ENCODE measurements at places on chromosomes 4 and X.

DNA sequence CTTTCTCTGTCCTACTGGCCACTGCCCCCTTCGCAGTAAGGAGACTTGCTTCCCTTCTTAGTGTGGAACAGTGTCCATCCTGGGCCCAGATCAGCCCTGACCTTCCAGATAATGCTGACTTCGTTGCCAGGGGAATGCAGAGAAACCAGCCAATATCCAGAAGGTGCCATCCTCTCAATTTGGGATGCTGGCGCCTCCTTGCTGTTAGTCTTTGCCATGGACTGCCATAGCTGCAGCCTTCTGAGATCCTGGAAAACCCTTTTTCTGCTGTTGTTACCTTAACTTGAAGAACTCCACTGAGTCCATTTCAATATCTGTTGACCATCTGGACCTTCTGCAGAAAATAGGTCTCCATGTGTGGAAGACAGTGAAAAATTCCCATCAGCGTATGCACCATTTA, 21.8 kb downstream of the RAI2 start:
- DNase-seq: no peak

GRCh38 chr4:121094297-121094966, 22.1 kb upstream of the NDNF start:
- DNase-seq: no peak

GRCh38 chr4:76388160-76388908, 32.6 kb downstream of the CCDC158 start:
- DNase-seq: no peak

DNA sequence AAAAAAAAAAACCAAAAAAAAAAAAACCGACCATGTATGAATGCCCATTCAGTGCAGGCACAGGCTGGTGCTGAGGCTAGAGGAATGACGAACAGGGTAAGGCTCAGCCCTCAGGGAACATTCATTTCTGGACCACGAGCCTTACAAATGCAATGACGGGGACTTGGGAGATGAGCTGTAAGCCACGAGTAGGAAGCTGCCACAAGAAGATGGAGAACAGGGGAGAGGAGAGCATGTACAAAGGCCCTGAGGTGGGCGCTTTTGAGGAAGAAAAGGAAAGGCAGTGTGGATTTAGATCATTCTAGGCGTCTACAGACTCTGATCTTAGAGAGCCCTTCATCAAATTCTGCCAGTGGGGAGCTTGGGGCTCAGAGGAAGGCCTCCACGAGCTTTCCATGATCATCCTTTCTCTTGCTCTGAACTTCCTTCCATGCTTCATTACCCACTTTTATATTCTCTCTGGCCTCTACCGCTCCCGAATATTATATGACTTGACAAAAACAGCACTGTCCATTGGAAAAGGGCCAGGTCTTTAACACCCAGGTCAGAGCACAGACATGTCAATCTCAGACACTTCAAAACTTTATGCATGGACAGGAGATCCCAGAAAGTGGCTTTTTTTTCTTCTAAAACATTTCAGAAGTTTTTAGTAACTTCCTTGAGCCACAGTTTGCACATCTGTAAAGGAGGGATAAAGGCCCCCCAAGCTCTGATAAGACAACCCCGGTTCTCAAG, 3.3 kb upstream of the ZNF518B start:
- DNase-seq: no peak

DNA sequence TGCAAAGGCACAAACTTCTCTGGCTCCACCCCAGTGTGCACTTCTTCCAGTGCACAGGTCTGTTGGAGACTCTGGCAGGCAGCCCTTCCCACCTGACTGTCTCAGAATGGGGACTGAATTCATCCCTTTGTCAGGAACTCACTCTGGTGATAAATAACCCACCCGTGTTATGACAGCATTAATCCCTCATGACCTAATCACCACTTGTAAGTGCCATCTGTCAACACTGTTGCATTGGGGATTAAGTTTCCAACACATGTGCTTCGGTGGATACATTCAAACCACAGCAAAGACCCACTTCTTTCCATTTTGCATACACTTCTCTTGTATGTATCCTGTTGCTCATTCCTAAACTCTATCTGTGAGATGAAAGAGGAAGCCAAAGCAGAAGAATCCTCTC, 1002.9 kb upstream of the IGFBP7 start:
- DNase-seq: no peak

- DNase-seq: no peak
Observed at GRCh38 chr4:144562019-144562705, 83.8 kb upstream of the HHIP start.

DNA sequence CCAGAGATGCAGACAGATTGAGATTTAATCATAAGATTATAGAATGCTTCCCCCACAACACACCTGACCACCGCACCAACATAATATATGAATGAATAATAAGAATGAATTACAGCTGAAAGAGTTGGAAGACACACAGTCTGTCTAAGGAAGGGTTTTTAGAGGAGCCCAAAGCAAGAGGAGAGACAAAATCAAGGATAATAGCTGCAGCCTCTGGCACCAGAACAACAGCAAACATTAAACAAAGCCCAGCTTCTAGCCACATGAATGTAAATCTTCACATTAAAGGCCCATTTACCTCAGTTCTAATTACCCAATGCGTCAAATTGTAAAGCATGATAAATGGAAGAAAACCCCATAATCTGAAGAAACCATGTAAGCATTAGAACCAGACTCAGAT, 133.9 kb downstream of the SPCS3 start:
- no peak for DNase-seq

GRCh38 chr4:14743601-14744000, 258.7 kb upstream of the CPEB2 start:
- no peak for DNase-seq

DNA sequence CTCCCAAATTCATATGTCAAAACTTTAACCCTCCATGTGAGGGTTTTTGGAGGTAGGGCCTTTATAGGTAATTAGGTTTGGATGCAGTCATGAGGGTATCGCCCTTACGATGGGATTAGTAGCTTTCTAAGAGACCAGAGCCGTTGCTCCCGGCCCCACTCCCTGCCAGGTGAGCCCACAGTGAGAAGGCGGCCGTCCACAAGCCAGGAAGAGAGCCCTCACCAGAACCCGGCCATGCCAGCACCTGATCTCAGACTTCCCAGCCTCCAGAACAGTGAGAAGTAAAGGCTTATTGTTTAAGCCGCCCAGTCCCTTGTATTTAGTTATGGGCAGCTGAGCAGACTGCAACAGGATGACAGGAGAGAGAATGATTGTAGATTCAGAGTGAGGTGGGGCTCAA, 40.8 kb downstream of the DCTD start:
- DNase-seq: no peak

DNA sequence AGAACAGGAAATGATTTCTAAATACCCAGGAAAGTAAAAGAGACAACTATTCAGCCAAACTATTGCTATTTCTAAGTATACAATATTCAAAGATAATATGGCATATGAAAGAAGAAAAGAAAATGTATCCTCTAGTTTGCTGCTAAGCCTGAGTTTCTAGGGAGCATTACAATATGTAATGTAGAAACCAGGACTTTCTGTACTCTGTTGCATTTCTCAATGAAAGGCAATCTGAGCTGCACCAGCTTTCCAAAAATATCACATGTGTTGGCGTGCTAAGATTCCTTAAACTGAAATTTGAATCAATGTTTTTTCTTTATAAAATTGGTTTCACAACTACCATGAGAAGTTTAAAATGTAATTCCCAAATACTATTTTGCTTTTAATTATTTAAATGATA, 129.6 kb downstream of the ANK2 start:
- no peak for DNase-seq

GRCh38 chr4:118790544-118790943, 45.4 kb downstream of the SEC24D start:
- DNase-seq: no peak

DNA sequence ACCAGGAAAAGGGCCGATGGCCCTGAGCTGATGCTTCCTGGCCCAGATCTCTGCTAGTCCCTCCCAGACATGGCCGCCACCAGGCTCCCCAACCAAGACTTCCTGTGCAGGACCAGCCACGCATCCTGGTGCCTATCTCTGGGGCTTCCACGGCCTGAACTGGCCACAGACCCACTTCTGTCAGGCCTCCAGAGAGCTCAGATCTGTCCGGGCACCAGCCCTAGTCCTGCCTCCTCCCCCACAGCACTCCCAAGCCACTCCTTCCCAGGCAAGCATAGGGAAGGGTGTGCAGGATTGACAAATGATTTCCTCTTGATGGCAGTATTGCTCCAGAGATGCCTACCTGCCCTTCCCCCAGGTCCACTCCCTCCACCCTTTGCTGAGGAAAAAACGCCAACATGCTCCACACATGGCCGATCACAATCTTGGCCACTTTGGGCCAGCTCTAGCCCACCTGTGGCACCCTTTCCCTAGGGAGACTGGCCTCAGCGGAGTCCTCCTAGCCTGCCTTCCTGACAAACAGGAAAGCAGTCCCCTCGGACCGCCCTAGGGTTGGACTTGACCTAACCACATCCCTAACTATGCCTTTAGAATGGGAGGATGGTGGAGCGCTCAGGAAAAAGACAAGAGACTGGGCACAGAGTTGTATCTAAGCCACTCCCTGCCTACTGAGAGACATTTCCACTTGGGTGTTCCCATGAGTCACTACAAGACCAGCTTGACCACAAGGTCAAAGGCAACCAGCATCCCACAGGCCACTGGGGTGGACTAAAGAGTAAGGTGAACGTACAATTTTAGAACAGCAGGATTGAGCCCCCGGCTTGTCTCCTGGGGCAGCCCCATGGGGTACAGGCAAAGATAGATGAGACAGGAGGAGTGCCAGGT, 277.5 kb upstream of the AGTR2 start:
- DNase-seq: no peak

GRCh38 chrX:13219991-13220764, 99.7 kb downstream of the ATXN3L start:
- DNase-seq: no peak

GRCh38 chrX:27583976-27584375, 6.2 kb upstream of the DCAF8L2 start:
- no peak for DNase-seq

GRCh38 chrX:118346258-118347094, 570 bp downstream of the WDR44 start:
- DNase-seq: peak; percentile 52

DNA sequence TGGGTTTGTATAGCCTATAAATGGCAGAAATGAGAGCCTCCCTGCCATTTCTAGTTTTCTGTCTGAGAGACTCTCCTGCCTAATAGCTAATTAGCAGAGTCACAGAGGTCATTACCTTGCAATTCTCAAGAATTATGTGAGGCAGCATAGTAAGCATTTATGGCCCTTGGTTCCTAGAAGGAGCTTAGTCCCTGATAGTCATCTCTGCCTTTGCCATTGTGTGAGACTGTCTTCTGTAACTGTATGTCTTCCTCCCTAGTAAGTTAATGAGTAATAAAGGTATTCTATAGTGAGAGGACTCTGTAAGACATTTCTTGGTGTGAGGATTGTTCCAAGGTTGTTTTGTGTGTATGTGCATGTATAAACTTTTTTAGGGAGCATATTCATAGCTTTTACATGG, 108.7 kb downstream of the AR start:
- DNase-seq: no peak

- no peak for DNase-seq
Observed at GRCh38 chrX:13367950-13368349, 48.1 kb upstream of the ATXN3L start.

DNA sequence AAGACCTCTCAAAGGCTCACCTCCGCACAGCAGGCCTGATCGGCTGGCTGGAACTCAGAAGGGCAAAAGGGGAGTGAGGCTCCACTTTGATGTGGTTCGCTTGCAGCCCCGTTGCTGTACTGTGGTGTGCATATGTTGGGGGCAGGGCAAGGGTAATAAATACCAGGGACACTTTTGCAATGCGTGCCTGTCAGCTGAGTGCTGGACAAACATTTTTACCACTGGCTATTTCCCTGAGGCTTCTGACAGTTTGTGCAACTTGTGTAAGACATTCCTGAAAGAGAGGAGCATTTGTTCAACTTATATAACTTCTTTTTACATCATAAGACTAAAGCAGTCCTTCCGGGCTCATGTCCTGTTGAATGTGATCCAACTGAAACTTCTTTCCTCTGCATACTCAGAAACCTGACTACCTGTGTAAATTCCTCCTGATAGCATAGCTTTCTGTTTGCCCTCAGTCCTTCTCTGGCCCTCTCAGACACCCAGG, 82.3 kb downstream of the SPRY1 start:
- no peak for DNase-seq
